Nephron progenitor cell (in vitro differentiated cells): ENCODE measurements at places on chromosomes 4 and X.

GRCh38 chr4:86755388-86755787 lies 93.8 kb downstream of the SLC10A6 start:
- no peak for DNase-seq
- no peak overlapping the region for H3K27ac ChIP-seq
- H3K36me3 ChIP-seq, result peaks cover 49% of the 10 kb centered on the region
- no peaks in the 10 kb centered on the region for H3K27me3 ChIP-seq
- no peak overlapping the region for H3K4me3 ChIP-seq

DNA sequence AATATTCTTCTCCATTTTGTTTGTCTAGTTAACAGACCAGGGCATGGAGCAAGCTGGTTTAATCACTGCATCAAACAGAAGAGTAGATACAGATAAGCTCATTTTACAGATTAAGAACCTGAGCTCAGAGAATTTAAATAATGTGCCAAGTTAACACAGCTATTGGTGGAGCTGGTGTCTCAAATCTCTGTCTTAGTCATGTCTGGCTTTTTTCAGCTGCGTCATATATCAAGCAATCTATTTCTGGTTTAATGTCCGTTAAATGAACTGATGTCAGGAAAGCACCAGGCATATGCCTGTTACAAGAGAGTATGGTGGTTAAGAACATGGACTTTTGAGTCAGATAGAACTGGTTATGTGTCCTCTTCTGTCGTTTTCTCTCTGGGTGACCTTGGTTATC lies 79.8 kb upstream of the ADGRA3 start:
- DNase-seq, result no peak
- no peak overlapping the region for H3K4me3 ChIP-seq
- peaks cover 17% of the 10 kb centered on the region for H3K27me3 ChIP-seq

- H3K27ac ChIP-seq, result no peak overlapping the region
- no peak overlapping the region for H3K4me3 ChIP-seq
- peaks cover 33% of the 10 kb centered on the region for H3K36me3 ChIP-seq
- no peaks in the 10 kb centered on the region for H3K4me1 ChIP-seq
- DNase-seq, result no peak
Observed at GRCh38 chrX:10519761-10520160, 100.6 kb downstream of the MID1 start.

DNA sequence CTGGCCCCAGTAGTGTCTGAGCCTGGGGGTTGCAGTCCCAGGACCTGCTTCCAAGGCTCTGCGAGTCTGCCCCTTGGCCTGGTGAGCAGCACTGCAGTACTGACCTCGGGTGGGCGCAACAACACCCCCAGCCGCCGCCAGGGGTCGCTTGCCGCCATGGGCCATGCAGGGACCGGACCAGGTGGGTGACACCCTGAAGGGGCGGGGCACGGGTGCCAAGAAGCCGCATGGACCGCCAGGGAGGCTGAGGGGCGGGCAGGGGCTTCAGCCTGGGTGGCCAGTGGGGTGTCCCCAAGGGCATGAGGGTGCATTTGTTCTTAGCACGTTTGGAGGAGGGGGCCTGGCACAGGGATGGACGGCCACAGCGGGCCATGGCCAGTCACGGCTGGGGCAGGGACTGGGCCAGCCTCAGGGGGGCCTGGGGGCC lies 25.0 kb downstream of the TACC3 start:
- peak; percentile 98 for DNase-seq
- peaks cover 21% of the 10 kb centered on the region for H3K36me3 ChIP-seq

GRCh38 chrX:96311366-96311765 lies 373.3 kb upstream of the DIAPH2 start:
- peaks cover 3% of the 10 kb centered on the region for H3K27me3 ChIP-seq
- H3K36me3 ChIP-seq, result no peaks in the 10 kb centered on the region
- no peak overlapping the region for H3K4me3 ChIP-seq
- H3K4me1 ChIP-seq, result no peaks in the 10 kb centered on the region

- H3K27me3 ChIP-seq, result peaks cover 40% of the 10 kb centered on the region
- no peak overlapping the region for H3K27ac ChIP-seq
- peaks cover 6% of the 10 kb centered on the region for H3K36me3 ChIP-seq
- H3K4me1 ChIP-seq, result peaks cover 15% of the 10 kb centered on the region
- H3K4me3 ChIP-seq, result peak overlapping the region; percentile 81
- no peak for DNase-seq
Observed at GRCh38 chr4:1683261-1683735, 815 bp downstream of the FAM53A start.

- peaks cover 26% of the 10 kb centered on the region for H3K4me1 ChIP-seq
- H3K36me3 ChIP-seq, result no peaks in the 10 kb centered on the region
- no peak overlapping the region for H3K4me3 ChIP-seq
- peaks cover 5% of the 10 kb centered on the region for H3K27me3 ChIP-seq
- DNase-seq, result no peak
Observed at GRCh38 chr4:17097362-17097761, 198.9 kb upstream of the LDB2 start.

DNA sequence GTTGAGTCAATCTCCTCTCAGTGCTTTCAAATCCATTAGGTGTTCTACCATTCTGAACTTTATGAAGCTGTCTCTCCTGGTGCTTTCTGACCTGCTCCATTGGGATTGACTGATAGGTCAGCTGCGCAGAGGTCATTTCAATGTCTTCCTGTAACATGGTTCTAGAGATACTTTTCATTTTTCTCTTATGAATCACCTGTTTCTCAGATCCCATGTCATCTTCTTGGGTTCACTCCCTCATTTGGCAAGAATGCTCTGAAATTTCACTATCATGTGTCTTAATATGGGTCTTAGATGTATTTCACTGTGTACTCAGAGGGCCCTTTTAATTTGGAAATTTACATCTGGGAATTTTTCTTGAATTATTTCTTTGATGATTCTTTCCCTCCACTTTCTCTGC lies 13.8 kb upstream of the PGM2 start:
- peaks cover 8% of the 10 kb centered on the region for H3K27me3 ChIP-seq
- DNase-seq, result no peak
- no peak overlapping the region for H3K4me3 ChIP-seq
- H3K27ac ChIP-seq, result no peak overlapping the region

DNA sequence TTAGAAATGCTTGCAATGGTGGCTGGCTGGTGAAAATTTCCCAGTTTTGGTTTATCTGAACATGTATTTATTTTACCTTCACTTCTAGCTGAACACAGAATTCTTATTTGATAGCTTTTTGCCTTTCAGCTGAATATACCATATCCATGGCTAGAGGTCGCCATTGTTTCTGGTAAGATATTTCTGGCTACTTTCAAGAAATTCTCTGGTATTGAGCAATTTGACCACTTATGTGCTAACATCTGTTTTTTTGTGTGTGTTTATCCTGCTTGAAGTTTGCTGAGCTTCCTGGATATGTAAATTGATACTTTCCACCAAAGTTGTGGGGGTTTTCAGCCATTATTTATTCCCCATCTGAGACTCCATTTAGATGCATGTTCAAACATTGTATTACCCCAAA lies 75.4 kb downstream of the FBXW7 start:
- peaks cover 37% of the 10 kb centered on the region for H3K4me1 ChIP-seq
- no peak for DNase-seq
- H3K27ac ChIP-seq, result no peak overlapping the region
- H3K27me3 ChIP-seq, result no peaks in the 10 kb centered on the region
- no peak overlapping the region for H3K4me3 ChIP-seq
- H3K36me3 ChIP-seq, result no peaks in the 10 kb centered on the region

DNA sequence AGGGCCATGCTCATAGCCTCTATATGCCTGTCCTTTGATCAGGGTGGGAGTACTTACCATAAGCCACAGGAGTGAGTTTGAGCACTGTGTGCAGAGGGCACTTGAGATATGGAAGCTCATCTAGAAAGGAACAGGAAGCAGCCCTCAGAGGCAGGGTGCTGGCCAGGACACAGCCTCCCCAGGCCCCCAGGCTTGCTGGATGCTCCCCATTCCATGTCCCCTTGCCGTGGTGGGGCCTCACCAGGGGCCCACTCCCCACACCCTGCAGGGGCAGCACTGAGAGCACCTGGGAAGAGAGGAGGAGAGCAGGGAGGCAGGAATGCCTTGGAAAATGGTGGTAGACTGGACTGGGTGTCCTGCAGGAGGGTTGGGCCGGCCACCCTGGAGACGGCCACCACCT lies 14.3 kb downstream of the TRO start:
- H3K27ac ChIP-seq, result no peak overlapping the region
- H3K27me3 ChIP-seq, result peaks cover 3% of the 10 kb centered on the region
- no peak for DNase-seq
- no peak overlapping the region for H3K4me3 ChIP-seq

DNA sequence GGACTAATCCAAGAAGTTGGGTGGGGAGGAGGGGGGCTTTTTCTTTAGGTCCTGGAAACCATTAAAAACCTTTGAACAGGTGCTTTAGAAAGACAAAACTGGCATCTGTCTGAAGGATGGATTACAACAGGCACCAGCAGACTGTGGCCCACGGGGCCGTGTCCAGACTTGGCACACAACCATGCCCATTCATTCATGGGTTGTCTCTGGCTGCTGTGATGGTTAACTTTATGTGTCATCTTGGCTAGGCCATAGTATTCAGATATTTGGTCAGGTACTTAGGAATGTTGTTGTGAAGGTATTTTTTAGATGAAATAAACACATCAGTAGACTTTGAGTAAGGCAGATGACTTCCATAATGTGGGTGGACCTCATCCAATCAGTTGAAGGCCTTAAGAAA lies 45.5 kb downstream of the TBL1X start:
- no peaks in the 10 kb centered on the region for H3K27me3 ChIP-seq
- H3K36me3 ChIP-seq, result peaks cover 93% of the 10 kb centered on the region
- no peak for DNase-seq
- H3K4me1 ChIP-seq, result peaks cover 18% of the 10 kb centered on the region

- no peak overlapping the region for H3K27ac ChIP-seq
- H3K36me3 ChIP-seq, result no peaks in the 10 kb centered on the region
- peaks cover 62% of the 10 kb centered on the region for H3K27me3 ChIP-seq
- peaks cover 24% of the 10 kb centered on the region for H3K4me1 ChIP-seq
Observed at GRCh38 chr4:183801457-183802165, 103.5 kb upstream of the STOX2 start.

GRCh38 chr4:80948995-80949394 lies 81.5 kb upstream of the BMP3 start:
- no peak for DNase-seq
- H3K4me3 ChIP-seq, result no peak overlapping the region
- no peak overlapping the region for H3K27ac ChIP-seq
- peaks cover 11% of the 10 kb centered on the region for H3K4me1 ChIP-seq
- H3K27me3 ChIP-seq, result peaks cover 9% of the 10 kb centered on the region

GRCh38 chrX:103442536-103442901 lies 66.2 kb downstream of the BEX3 start:
- no peaks in the 10 kb centered on the region for H3K27me3 ChIP-seq
- H3K4me3 ChIP-seq, result no peak overlapping the region
- no peak overlapping the region for H3K27ac ChIP-seq
- no peaks in the 10 kb centered on the region for H3K36me3 ChIP-seq

DNA sequence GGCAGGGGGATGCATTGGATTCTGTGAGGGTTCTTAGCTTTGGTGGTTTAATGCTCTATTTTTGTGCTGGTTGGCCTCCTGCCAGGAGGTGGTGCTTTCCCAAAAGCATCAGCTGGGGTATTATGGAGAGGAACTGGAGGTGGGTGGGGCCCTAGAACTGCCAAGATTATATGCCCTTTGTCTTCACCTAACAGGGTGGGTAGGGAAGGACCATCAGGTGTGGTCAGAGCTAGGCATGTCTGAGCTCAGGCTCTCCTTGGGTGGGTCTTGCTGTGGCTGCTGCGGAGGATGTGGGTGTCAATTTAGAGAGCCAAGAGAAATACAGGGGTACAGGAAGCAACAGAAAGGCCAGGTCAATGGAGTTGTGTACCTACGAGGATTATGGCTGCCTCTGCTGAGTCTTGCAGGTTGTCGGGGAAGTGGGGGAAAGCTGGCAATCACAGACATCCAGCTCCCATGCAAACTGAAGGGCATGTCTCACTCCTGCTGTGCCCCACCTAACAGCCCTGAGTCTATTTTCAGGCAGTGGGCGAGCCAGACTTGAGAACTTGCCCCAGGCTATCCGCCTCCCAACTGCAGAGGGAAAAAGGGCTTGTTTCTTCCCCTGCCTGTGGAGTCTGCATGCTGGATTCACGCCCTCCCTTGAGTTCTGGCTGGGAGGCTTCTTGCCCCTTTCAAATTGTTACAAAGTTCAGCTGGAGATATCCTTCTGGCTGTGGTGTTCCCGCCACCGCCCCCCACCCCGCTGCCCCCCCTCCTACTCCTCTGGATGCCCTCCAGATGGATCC lies 212.0 kb downstream of the COMMD8 start:
- no peaks in the 10 kb centered on the region for H3K36me3 ChIP-seq
- H3K27me3 ChIP-seq, result peaks cover 3% of the 10 kb centered on the region
- no peak overlapping the region for H3K4me3 ChIP-seq
- H3K4me1 ChIP-seq, result no peaks in the 10 kb centered on the region
- H3K27ac ChIP-seq, result no peak overlapping the region

- DNase-seq, result no peak
- peak overlapping the region; percentile 70 for H3K27ac ChIP-seq
- H3K4me3 ChIP-seq, result no peak overlapping the region
- H3K4me1 ChIP-seq, result peaks cover 28% of the 10 kb centered on the region
Observed at GRCh38 chr4:78661921-78662521, 110.5 kb downstream of the ANXA3 start.

GRCh38 chr4:60744767-60745166 lies 455.4 kb upstream of the ADGRL3 start:
- no peak overlapping the region for H3K27ac ChIP-seq
- no peak for DNase-seq
- H3K4me1 ChIP-seq, result no peaks in the 10 kb centered on the region
- no peak overlapping the region for H3K4me3 ChIP-seq

- H3K27ac ChIP-seq, result no peak overlapping the region
- no peak for DNase-seq
- H3K27me3 ChIP-seq, result no peaks in the 10 kb centered on the region
- no peaks in the 10 kb centered on the region for H3K36me3 ChIP-seq
- H3K4me3 ChIP-seq, result no peak overlapping the region
- H3K4me1 ChIP-seq, result no peaks in the 10 kb centered on the region
Observed at GRCh38 chrX:139018436-139018835, 306.9 kb upstream of the FGF13 start.

GRCh38 chr4:28562913-28563312 lies 1702.3 kb downstream of the STIM2 start:
- H3K4me3 ChIP-seq, result no peak overlapping the region
- no peaks in the 10 kb centered on the region for H3K27me3 ChIP-seq
- H3K4me1 ChIP-seq, result no peaks in the 10 kb centered on the region
- no peak overlapping the region for H3K27ac ChIP-seq

DNA sequence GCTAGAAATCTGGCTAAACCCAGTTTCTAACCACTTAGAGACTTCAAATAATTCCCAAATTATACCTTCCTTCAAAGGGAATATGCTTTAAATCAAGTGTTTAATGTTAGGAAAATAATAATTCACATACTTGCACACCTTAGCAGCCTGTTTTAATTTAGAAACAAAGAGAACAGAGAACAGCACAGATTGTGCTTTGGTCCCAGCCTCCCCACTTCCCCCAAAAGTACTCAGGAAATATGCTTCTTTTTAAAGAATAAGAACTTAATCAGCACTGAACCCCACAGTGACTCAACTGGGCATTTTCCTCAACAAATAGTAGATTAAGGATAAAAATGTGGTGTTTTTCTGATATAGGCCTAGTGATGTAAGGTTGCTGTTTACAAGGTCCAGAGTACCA lies 295.8 kb downstream of the GBA3 start:
- H3K4me3 ChIP-seq, result no peak overlapping the region
- no peaks in the 10 kb centered on the region for H3K4me1 ChIP-seq
- no peaks in the 10 kb centered on the region for H3K27me3 ChIP-seq
- no peak for DNase-seq
